SK-N-SH (cell line): ENCODE measurements at places on chromosomes 6 and 20.

DNA sequence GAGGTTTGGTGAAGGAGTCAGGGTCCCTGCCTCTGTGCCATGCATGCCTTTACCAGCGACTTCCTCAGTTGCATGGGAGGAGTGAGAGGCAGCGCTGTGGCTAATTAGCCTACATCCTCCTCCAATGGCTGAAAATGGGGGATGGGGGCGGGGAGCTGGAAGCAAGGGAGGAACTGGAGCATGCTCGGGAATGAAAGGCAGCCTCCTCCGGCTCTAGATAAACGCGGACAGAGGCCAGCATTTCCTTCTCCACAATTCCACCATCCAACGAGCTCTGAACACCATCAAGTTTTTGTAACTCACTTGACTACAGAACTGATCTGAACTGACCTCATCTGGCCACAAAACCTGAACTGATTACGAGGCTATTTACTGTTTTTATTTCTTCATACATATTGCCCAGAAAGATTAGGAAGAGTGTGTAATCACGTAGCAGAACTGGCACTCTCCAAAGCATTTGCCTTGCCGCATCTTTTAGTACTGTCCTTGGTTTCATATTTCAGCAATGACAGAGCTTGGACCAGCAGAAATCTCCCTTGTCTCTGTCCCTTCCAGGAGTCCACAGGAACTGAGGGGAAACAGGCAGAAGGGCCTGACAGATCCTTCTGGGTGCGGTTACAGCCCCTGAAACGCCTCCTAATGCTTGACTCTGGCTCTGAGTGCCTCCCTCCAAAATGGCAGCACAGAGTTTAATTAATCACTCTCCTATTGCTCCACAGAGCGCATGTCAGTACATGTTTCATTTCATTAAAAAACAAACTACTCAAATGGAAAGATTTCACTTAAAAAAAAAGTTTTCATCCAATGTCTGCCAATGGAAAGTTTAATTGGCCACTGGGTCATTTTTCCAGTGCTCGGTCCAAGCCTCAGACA, 58.2 kb upstream of the TRAF3IP2 start:
- no peaks in the 10 kb centered on the region for H3K27me3 ChIP-seq
- peaks cover 11% of the 10 kb centered on the region for H3K36me3 ChIP-seq
- H3K4me1 ChIP-seq = peaks cover 37% of the 10 kb centered on the region
- DNase-seq = peak; percentile 36
- H3K4me3 ChIP-seq = no peak overlapping the region

DNA sequence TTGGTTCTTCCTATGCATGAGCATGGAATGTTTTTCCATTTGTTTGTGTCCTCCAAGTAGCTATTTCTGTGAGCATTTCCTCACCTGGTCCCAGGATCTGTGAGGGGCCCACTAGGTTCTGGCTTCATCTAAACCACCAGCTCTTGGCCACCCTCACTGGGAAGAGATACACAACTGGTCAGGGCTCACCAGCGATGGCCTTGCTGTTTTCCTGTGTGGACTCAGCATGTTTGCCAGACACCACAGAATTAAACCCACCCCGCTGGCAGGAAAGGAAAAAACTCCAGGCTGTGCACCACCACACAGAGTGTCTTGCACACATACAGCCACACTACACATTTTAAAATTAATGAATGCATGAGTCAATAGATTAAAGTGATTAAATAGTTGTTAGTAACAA, 65.1 kb upstream of the NXT1 start:
- H3K36me3 ChIP-seq = no peaks in the 10 kb centered on the region
- H3K4me1 ChIP-seq = no peaks in the 10 kb centered on the region
- peaks cover 40% of the 10 kb centered on the region for H3K27me3 ChIP-seq
- no peak for DNase-seq

GRCh38 chr6:21556968-21557721, 36.4 kb upstream of the SOX4 start:
- no peaks in the 10 kb centered on the region for H3K4me1 ChIP-seq
- no peaks in the 10 kb centered on the region for H3K36me3 ChIP-seq
- no peak for DNase-seq
- H3K27ac ChIP-seq = no peak overlapping the region
- H3K4me3 ChIP-seq = no peak overlapping the region

GRCh38 chr6:68025764-68026163, 609.3 kb upstream of the ADGRB3 start:
- H3K36me3 ChIP-seq = no peaks in the 10 kb centered on the region
- no peaks in the 10 kb centered on the region for H3K4me1 ChIP-seq
- H3K27me3 ChIP-seq = no peaks in the 10 kb centered on the region
- no peak for DNase-seq
- no peak overlapping the region for H3K4me3 ChIP-seq
- H3K27ac ChIP-seq = no peak overlapping the region

- no peaks in the 10 kb centered on the region for H3K36me3 ChIP-seq
- peak overlapping the region; percentile 58; the same call in 1 of the 2 replicates for H3K27ac ChIP-seq
- peak; percentile 96 for DNase-seq
- peaks cover 36% of the 10 kb centered on the region for H3K27me3 ChIP-seq
- H3K4me3 ChIP-seq = no peak overlapping the region
- peaks cover 21% of the 10 kb centered on the region; the same call in 1 of the 2 replicates for H3K4me1 ChIP-seq
These were observed 516 bp downstream of the TMEM151B start for GRCh38 chr6:44270526-44271405.

GRCh38 chr20:57020364-57020763, 246.1 kb downstream of the BMP7 start:
- no peaks in the 10 kb centered on the region for H3K4me1 ChIP-seq
- H3K4me3 ChIP-seq = no peak overlapping the region
- H3K27me3 ChIP-seq = peaks cover 27% of the 10 kb centered on the region
- H3K36me3 ChIP-seq = no peaks in the 10 kb centered on the region
- DNase-seq = no peak

GRCh38 chr6:19734061-19734460, 103.1 kb upstream of the ID4 start:
- no peaks in the 10 kb centered on the region for H3K36me3 ChIP-seq
- H3K4me1 ChIP-seq = peaks cover 4% of the 10 kb centered on the region; the same call in 1 of the 2 replicates
- H3K4me3 ChIP-seq = no peak overlapping the region
- H3K27ac ChIP-seq = no peak overlapping the region

GRCh38 chr6:149268768-149269167, 48.7 kb upstream of the TAB2 start:
- no peaks in the 10 kb centered on the region for H3K36me3 ChIP-seq
- no peak for DNase-seq
- H3K27me3 ChIP-seq = no peaks in the 10 kb centered on the region

DNA sequence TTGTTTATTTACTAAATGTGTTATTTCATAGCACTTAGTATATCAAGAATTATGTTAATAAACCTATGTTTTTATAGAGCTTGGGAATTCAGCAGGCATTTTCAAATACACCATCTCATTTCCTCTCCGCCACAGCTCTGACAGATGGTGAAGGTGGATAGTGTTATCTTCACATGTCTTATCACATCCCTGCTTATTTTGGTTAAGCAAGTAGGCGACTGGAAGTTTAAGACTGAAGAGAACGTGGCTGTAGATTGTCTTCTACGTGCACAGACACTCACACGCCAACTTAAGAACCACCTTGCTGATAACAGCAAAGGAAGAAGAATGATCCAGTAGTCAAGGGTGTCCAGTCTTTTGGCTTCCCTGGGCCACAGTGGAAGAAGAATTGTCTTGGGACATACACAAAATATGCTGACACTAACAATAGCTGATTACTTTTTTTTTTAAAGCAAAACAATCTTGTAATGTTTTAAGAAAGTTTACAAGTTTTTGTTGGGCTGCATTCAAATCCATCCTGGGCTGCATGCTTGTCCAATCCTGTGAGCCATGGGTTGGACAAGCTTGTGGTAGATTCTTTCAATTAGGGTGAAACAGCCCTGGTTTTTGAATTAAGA, 43.3 kb upstream of the SCGN start:
- H3K27me3 ChIP-seq = no peaks in the 10 kb centered on the region
- no peak for DNase-seq
- no peaks in the 10 kb centered on the region for H3K4me1 ChIP-seq
- H3K4me3 ChIP-seq = no peak overlapping the region

DNA sequence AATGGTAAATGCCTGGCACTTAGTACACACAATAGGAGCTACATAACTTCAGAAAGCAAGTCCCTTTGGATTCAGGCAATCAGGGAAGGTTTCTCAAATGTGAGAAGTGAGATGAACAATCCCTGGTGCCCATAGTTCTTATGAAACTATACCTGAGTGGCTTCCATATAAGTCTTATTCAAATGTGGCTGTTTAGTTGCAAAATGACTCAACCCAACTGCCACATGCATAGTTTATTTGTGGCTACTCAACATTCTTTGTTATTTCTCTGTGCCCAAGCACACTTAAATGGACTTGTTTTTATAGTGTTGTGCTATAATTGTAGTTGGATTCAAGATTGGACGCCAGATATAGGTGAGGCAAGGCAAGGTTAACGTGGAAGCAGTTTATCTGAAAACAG, 93.7 kb upstream of the ATXN1 start:
- no peaks in the 10 kb centered on the region; the same call in 1 of the 2 replicates for H3K4me1 ChIP-seq
- no peak overlapping the region for H3K4me3 ChIP-seq
- H3K27me3 ChIP-seq = no peaks in the 10 kb centered on the region
- H3K36me3 ChIP-seq = no peaks in the 10 kb centered on the region

- DNase-seq = no peak
- peaks cover 16% of the 10 kb centered on the region; the same call in 1 of the 2 replicates for H3K36me3 ChIP-seq
- no peak overlapping the region for H3K4me3 ChIP-seq
- peaks cover 41% of the 10 kb centered on the region for H3K4me1 ChIP-seq
- H3K27me3 ChIP-seq = no peaks in the 10 kb centered on the region
These were observed 71.8 kb downstream of the ARHGAP18 start for GRCh38 chr6:129638055-129638684.

- no peak overlapping the region for H3K27ac ChIP-seq
- peaks cover 14% of the 10 kb centered on the region; the same call in 1 of the 2 replicates for H3K36me3 ChIP-seq
- peaks cover 15% of the 10 kb centered on the region; the same call in 1 of the 2 replicates for H3K4me1 ChIP-seq
- no peaks in the 10 kb centered on the region for H3K27me3 ChIP-seq
- H3K4me3 ChIP-seq = no peak overlapping the region
These were observed 17.9 kb upstream of the RAMACL start for GRCh38 chr6:166604328-166604727.

- no peak overlapping the region for H3K27ac ChIP-seq
- no peak for DNase-seq
- H3K27me3 ChIP-seq = no peaks in the 10 kb centered on the region
These were observed 29.2 kb upstream of the HTR1B start for GRCh38 chr6:77492530-77492929.

- H3K4me1 ChIP-seq = peaks cover 11% of the 10 kb centered on the region; the same call in 1 of the 2 replicates
- H3K27me3 ChIP-seq = no peaks in the 10 kb centered on the region
- no peaks in the 10 kb centered on the region for H3K36me3 ChIP-seq
- no peak for DNase-seq
These were observed 219.6 kb downstream of the ANKRD60 start for GRCh38 chr20:58008866-58009265.

DNA sequence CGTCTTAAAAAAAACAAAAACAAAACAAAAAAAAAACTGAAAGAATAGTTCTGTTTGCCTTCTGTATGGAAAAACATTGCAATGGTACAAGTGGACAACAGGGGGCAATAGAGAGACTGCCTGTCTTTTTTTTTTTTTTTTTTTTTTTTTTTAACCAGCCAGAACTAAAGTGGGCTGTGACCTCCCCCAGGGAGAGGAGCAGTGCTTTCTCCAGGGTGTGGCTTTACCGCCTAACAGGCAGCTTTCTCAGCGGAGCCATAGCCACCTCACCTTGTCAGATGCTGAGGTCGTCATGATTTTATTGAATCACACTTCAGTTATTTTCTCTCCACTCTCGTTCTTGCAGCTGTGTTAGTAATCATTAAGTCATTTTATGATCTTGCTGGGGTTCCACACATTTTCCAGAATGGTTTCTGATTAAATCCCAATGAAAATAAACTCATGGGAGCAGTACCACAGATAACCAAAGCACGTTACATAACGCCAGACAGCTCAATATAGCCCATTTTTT, 78.4 kb downstream of the GMPR start:
- H3K4me3 ChIP-seq = no peak overlapping the region
- H3K27me3 ChIP-seq = no peaks in the 10 kb centered on the region
- no peak overlapping the region for H3K27ac ChIP-seq
- H3K36me3 ChIP-seq = peaks cover 3% of the 10 kb centered on the region
- peaks cover 10% of the 10 kb centered on the region; the same call in 1 of the 2 replicates for H3K4me1 ChIP-seq

GRCh38 chr6:20929283-20929682, 395.0 kb downstream of the CDKAL1 start:
- H3K27me3 ChIP-seq = no peaks in the 10 kb centered on the region
- no peak overlapping the region for H3K4me3 ChIP-seq
- DNase-seq = no peak
- no peaks in the 10 kb centered on the region; the same call in 1 of the 2 replicates for H3K4me1 ChIP-seq
